ENCODE measurements at places on chromosomes 4 and X. TPM values are rescaled to one million over a fixed set of nuclear protein-coding genes. Genes with fewer than 3 reads are reported as not detected.

- no peaks in the 10 kb centered on the region for H3K27me3 ChIP-seq
- H3K36me3 ChIP-seq: no peaks in the 10 kb centered on the region
- no peaks in the 10 kb centered on the region for H3K4me1 ChIP-seq
- H3K4me3 ChIP-seq: no peak overlapping the region
These were observed 376.3 kb upstream of the LCORL start for GRCh38 chr4:18397681-18398390.

- H3K4me1 ChIP-seq: peaks cover 3% of the 10 kb centered on the region
- H3K36me3 ChIP-seq: peaks cover 17% of the 10 kb centered on the region
- H3K4me3 ChIP-seq: no peak overlapping the region
- H3K27ac ChIP-seq: no peak overlapping the region
These were observed 24.7 kb downstream of the IL3RA start for GRCh38 chrX:1361275-1361674.

DNA sequence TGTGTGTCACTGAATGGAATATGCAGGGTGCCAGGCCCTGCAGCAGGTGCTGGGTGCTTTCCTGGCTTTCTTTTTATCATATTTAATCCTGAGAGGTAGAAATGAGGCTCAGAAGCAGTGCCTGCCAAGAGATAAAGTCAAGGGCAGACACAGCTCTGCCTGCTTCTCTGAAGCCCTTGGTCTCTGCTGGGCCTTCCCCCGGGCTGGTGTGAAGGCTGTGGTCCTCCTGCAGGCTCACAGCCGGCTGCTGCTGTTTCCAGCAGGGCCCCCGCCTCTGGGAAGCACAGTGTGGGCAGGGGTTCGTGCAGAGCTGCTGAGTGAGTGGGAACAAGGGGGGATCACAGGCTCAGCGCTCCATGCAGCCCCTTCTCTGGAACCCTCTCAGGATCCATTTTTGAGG is 49.6 kb downstream of the TBC1D14 start:
- peaks cover 25% of the 10 kb centered on the region for H3K4me1 ChIP-seq
- no peaks in the 10 kb centered on the region for H3K27me3 ChIP-seq
- no peak overlapping the region for H3K4me3 ChIP-seq
- no peaks in the 10 kb centered on the region for H3K36me3 ChIP-seq
- H3K27ac ChIP-seq: no peak overlapping the region

- no peaks in the 10 kb centered on the region for H3K4me1 ChIP-seq
- no peak overlapping the region for H3K4me3 ChIP-seq
- H3K27me3 ChIP-seq: no peaks in the 10 kb centered on the region
- H3K36me3 ChIP-seq: no peaks in the 10 kb centered on the region
- DNase-seq: no peak
These were observed 31.2 kb downstream of the TMEM31 start for GRCh38 chrX:103741879-103742278.

DNA sequence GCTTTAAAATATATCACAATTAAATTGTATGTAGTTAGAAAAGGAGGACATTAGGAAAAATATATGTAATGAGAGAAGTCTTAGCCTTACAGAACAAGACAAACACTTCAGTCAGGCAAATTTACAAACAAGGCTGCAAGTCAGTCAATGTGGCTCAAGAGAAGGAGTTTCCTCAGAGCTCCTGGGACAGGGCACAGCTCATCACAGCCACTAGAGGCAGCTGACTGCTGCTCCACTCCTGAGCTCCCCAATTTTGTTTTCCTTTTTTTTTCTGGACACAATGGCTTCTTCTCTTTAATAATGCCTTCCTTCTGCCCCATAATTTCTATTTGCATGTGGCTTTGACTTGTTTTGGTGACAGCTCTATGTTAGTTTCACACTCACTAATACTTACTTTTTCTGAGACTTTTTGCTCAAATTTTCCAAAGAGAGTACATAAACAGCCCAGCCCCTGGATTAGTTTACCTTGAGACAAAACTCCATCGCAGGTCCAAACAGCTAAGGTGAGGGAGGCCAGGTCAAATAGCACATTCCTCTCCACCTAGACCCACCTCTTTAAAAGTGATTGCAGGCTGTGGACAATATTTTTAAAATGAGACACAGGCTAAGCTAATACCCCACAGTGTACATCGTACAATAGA is 850.4 kb upstream of the FRG1 start:
- no peak overlapping the region for H3K27ac ChIP-seq
- DNase-seq: no peak
- no peak overlapping the region for H3K4me3 ChIP-seq
- H3K36me3 ChIP-seq: peaks cover 2% of the 10 kb centered on the region
- H3K4me1 ChIP-seq: peaks cover 9% of the 10 kb centered on the region

- no peaks in the 10 kb centered on the region for H3K27me3 ChIP-seq
- no peak overlapping the region for H3K27ac ChIP-seq
- no peak for DNase-seq
- no peaks in the 10 kb centered on the region for H3K36me3 ChIP-seq
These were observed 1004.7 kb upstream of the LCORL start for GRCh38 chr4:19026281-19026680.

DNA sequence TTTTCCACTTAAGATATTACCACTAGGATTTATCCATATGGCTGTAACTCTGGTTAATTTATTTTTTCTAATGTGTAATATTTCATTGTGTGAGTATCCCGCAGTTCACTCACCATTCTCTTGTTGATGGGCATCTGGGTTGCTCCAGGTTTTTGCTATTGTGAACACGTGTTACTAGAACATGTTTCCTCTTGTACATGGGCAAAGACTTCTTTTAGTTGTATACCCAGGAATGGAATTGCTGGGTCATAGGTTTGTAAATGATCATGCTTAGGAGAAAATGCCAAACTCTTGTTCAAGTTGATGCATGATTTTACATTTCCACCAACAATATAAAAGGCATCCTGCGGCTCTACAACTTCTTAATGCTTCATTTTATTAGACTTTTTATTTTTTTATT is 26.8 kb downstream of the SYNPO2 start:
- no peak for DNase-seq
- H3K36me3 ChIP-seq: no peaks in the 10 kb centered on the region

- peaks cover 2% of the 10 kb centered on the region for H3K4me1 ChIP-seq
- no peak for DNase-seq
- H3K27me3 ChIP-seq: peaks cover 10% of the 10 kb centered on the region
- H3K4me3 ChIP-seq: no peak overlapping the region
- H3K27ac ChIP-seq: no peak overlapping the region
These were observed 471.1 kb downstream of the GBA3 start for GRCh38 chr4:23163647-23164436.

- peaks cover 31% of the 10 kb centered on the region for H3K4me1 ChIP-seq
- H3K4me3 ChIP-seq: no peak overlapping the region
- no peak for DNase-seq
- peaks cover 5% of the 10 kb centered on the region for H3K36me3 ChIP-seq
These were observed 109.1 kb upstream of the SLC4A4 start for GRCh38 chr4:71229477-71230270.

Gene RS1
- total RNA-seq: not detected

Gene SMIM10L2A
- 0.21 TPM for total RNA-seq

Gene ACSL1
- total RNA-seq: 28.6 TPM

Gene F8A3
- 5.6 TPM for total RNA-seq
